ENCODE measurements at places on chromosomes 4 and X.

- no peak for DNase-seq
Observed at GRCh38 chr4:164027805-164028204, 533.3 kb downstream of the TMA16 start.

GRCh38 chrX:40867352-40867751, 132.0 kb upstream of the MED14 start:
- no peak for DNase-seq

- DNase-seq = no peak
Observed at GRCh38 chr4:45920861-45921260, 203.0 kb downstream of the GABRG1 start.

DNA sequence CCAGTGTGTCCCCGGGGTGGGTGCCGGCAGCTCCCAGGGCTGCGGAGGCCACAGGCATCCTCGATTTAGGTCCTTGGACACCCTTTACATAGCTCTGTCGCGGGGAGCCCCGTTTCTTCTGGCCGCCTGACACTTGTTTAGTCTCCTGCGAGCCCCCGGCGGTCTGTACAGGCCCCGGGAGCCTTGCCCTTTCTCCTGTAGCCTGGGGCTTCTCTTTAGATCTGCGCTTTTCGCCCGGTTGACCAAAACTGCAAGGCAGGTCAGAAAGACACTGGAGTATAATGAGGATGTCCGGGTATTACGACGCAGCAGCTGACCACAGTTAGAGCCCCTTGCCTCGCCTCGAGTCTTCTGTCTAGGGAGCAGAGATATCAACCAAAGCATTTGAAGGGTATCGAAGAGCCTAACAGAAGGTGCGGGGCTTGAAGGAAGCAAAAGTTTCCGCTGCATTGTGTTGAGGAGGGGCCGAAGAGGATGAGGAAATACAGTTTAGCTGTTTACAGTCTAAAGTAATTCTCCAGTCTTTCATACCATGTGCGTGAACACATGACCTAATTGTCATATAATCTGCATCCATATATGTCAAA, 479 bp downstream of the BRCC3 start:
- no peak for DNase-seq

- no peak for DNase-seq
Observed at GRCh38 chrX:11543249-11543648, 122.5 kb downstream of the ARHGAP6 start.

DNA sequence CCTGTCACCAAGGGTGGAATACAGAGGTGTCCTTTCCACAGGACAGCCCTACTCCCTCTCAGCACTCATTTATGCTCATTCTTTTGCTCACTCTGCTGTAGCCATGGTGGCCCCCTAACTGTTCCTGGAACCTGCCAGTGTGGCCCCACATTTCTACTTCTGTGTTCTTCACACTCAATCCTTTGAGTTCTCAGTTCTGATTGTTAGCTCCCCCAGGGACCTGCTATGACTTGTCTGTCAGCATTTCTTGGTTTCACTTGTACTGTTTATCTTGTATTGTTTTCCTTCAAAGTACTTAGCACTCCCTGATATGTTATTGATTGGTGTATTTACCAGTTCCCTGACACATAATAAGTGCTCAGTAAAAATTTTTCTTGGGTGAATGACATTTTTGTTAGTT, 14.9 kb downstream of the VBP1 start:
- no peak for DNase-seq

DNA sequence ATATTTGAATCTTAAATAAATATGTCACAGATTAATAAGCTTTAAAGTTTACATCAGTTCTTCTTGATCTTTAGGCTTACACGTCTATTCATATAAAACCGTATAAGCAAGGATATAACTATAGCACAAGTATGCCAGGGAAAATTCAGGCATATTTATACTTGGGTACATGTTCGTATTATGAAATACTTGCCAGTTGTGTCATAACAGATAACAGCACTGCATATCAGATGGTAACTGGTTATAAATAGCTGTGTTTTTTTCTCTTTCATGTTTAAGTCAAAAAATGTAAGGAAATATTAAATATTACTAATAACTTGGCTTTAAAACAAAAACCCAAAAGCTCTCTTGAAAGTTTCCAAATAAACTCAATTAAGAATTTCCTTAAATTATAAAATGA, 17.5 kb downstream of the BRWD3 start:
- DNase-seq = no peak

GRCh38 chr4:182248295-182248694, 5.1 kb downstream of the TENM3 start:
- no peak for DNase-seq

DNA sequence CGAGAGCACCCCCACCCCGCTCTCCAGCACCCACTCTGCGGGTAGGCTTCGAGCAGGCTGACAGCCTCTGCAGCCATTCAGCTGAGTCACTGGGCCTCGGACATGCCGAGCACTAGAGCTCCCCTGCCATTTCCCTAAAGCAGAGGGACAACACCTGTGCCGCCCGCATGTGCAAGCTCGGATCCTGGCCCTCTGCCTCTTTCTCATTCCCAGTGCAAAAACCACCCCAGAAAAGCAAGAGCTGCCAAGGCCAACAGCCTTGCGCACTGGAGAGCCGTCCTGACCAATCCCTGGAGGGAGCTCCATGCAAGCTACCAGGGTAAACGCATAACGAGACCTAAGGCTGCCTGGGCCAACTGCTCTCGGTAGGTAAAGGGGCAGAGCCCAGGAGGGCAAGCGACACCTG, 5.3 kb downstream of the HCFC1 start:
- DNase-seq = no peak

DNA sequence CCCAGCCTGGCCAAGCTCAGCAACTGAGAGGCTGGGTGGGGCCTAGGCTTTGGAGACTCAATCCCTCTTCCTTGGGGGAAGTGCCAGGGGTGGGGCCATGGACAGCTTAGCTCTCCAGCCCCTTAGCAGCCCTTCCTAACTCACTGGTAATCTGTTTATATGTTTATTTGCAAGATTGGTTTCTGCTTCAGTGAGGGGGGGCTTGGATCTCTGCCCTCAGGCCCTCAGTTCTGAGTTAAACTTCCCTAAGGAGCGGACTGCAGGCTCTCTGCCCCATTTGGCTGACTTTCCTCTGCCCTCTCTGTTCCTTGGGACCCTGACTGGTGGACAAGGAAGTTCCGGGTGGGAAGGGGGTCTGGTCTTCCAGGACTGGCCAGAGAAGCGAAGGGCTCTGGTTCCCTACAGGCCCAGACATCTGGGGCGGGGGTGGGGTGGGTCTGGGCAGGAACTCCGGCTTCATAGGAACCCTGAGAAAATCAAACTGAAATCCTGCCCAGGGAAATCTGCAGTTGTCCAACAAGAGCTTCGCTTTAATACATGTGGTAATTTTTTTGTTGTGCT, 51.4 kb downstream of the NALF2 start:
- no peak for DNase-seq
